Common myeloid progenitor, CD34-positive (primary cell): ENCODE measurements at places on chromosomes 12 and 14.
A peak's percentile ranks its signal among the peaks of the same experiment; 100 is the strongest.

GRCh38 chr14:21496453-21496852 is 14.7 kb downstream of the METTL3 start:
- DNase-seq = no peak

- DNase-seq = peak; percentile 82
Measured at GRCh38 chr12:5745251-5745888, 199.7 kb downstream of the ANO2 start.

GRCh38 chr12:109792992-109793391 is 40.2 kb downstream of the TRPV4 start:
- no peak for DNase-seq

DNA sequence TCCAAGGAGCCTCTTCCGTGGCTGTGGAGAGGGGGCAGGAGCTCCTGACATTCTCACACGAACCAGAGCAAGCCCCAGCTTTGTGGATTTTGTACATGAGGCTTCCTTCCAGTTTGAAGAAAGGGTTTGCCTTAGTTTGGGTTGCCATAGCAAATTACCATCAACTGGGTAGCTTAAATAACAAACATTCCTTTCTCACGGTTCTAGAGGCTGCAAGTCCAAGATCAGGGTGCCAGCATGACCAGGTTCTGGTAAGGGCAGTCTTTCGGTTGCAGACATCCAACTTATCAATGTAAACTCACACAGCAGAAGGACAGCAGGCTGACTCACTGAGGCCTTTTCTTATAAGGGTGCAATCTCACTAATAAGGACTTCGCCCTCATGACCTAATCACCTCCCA is 25.9 kb upstream of the STAB2 start:
- DNase-seq = no peak

DNA sequence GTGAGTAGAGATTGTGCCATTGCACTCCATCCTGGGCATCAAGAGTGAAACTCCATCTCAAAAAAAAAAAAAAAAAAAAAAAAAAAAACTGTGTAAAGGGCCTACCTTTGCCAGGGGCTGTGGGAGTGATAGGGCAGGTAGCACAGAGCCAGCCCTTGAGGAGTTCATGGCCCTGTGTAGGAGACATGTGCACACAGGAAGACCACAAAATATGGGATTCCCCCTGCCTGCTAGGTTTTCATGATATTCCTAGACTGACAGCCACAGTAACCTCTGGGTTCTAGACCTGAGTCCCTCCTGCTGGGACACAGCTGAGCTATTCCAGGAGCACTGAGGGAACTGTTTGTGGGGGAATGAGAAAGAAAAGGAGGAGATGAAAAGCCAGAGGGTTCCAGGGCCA is 8.3 kb upstream of the SPTSSA start:
- DNase-seq = no peak

DNA sequence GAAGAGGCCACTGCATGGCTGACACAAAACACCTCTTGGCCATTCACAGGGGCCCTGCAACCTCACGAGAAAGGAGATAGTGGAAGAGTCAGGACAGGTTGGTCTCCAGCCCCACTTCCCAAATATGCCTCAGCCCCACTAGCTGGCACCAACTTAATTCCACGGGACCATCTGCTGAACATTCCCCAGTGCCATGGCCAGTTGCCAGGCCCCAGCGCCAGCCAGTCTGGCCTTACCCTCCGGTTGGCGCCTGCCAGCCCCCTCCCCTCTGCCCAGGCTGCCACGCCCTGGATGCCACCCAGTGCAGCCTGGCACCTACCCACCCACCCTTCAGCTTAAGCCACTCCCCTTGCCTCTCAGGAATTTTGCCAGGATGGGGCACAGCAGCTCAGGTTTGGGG is 21.2 kb upstream of the HSPB8 start:
- no peak for DNase-seq

DNA sequence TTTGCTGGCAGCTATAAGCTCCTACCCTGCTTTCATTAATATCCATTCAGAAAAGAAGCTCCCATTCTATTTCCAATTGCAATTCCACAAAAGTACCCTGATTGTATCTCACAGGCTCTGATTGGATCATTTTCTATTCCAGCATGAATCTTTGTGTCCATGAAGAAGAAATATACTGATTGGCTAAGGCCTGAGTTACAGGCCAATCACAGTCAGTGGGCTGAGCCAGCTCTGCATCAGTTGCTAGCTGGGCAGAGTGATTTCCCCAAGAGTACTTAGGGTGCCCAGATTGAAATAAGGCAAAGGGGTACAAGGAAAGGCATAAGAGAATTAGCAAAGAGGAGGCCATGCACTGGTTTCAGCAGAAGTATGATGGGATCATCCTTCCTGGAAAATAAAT is 14.4 kb downstream of the ART4 start:
- DNase-seq = peak; percentile 33

DNA sequence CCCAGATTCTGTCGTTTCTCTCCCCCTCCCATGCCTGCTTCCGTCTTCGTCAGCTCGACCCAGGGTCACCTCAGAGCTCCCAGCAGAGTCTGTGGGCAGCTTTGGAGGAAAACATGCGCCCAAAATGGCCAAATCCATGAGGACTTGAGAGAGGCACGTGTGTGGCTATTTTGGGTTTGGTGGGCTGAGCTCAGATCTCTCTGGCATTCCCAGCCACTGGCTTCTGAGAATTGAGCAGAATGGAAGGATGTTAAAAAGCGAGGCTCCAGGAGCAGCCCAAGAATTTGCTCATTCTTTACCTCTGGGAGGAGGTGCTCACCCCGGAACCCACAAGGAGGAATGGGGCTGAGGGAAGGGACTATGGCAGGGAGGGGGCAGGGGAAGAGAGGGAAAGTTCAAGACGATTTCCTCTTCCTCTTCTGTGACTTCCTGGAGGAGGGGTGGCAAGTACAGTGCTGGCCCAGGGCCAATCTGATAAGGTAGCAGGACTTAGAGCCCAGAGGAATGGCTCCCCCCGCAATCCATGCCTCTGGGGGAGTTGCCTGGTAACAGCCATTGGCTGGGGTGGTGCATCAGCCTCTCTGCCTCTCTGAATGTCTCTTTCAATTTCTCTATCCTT is 20.1 kb downstream of the TSPAN9 start:
- DNase-seq = peak; percentile 52

DNA sequence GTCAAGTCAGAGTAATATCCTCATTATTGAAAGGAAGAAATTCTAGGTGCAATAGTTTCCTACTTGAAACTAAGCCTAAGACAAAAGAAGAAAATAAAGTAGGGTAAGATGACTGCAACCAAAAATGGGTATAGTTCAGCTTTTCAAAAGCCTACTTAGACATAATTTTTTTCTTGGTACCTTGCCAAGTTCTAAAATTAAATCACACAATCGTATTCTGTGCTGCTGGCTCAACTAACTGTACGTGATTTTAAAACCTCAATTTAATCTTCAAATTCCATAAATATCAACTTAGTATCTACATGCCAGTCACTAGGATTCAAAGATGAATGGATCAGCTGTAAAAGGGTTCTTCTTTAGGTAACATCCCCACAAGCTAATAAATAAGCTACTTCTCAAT is 56.9 kb downstream of the SCAF11 start:
- DNase-seq = no peak

DNA sequence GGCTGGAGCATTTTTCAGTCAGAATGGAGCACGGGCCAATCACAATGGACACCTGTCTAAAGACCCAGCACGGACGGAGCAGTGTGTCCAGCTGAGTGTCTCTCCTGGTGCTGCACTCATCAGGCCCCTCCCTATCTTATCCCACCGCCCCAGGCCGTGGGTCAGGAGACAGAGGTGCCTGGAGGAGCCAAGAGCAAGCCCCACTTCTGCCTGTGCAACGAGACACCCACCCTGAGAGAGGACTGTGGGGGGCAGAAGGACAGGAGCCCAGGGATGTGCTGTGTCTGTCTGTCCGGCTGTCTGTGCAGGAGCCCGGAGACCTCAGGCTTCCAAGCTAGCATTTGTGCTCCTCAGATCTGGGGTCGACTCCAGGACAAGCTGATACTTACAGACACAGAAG is 69.6 kb upstream of the SFSWAP start:
- DNase-seq = no peak

DNA sequence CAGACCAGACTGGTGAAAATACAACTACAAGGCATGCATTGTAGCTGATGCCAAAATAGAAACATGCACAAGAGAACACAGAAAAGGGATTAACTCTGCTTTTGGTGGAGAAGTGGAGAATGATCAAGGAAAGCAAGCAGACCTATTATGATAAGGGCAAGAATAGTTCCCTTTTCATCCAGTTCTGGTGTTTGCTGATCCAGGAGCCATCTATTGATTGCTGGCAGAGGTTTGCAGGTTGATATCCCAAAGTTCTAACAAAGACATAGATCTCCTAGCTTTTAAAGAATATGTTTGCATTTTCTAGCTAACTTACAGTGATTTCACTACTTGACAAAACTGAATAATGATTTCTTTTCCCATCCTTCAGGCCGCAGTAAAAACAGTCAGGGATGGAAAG is 166.2 kb upstream of the CDKN3 start:
- no peak for DNase-seq

- DNase-seq = no peak
Measured at GRCh38 chr14:51145246-51145645, 50.3 kb upstream of the TRIM9 start.

- DNase-seq = no peak
Measured at GRCh38 chr14:75605916-75606315, 27.5 kb downstream of the FLVCR2 start.

DNA sequence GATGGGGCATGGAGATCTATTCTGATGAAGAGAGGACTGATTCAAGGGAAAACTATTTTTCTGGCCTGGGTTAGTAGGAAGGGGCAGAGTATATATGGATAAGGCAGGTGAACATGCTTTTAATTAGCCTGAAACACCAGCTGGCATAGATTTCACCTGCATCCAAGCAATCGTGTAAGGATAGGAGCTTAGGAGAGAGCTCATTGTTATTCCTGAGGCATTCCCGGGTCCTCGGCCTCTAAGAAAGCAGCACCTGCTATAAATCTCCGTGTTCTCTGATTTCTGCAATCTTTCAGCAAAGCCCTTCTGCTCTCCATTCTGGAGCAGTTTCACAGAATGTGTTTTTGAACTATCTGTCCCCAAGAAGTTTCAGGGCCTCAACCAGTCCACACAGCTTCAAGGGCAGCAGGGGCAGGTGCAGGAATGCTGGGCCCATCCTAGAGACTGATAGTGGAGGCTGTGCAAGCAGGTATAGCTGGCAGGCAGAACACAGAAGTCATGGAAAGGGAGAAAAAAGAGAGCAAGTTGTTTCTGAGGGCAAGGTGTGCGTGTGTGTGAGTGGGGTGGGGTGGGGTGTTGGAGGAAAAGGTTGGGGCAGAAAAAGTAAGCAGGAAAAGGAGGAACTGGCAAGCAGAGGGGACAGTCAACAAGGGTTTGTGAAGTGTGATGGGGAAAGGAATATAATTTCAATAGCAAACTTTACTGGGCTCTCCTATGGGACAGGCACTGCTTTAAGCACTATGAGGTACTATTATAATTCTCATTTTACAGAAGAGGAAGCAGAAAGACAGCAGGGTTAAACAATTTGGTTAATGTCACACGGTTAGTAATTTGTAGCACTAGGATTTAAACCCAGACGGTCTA is 203.7 kb upstream of the SSTR1 start:
- DNase-seq = no peak

- DNase-seq = no peak
Measured at GRCh38 chr12:72658615-72659014, 386.4 kb downstream of the TRHDE start.

DNA sequence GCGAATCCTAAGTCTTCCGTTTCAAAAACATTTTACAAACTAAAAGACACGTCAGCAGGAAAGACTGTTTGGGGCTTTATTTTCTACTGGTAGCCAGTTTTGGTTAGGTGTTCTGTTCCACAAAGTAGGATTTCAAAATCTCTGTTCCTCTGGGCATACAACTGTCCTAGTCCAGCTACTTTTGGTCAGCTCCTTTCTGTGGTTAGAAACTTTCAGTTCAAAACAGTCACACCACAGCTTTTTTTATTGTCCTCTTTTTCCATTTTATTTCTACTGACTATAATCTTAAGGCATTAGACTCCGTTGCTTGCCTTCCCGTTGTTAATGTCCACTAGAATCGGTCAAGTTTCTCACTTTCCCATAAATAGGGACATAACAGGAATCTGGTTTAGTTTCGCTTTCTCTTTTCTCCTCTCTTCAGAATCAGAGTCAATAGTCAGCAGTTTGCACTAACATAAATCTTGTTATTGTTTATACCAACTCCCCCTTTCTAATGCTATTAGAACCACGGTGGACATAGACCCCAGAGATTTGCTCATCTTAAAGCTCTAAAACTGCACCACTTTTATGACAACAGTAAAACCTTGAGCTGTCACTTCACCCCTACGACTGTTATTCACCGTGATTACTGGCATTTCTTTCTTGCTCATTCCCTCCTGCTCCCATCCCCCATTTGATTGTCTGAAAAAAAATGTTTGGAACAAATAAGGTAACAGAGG is 41.5 kb upstream of the NPAS3 start:
- peak; percentile 13 for DNase-seq

GRCh38 chr14:33564774-33565630 is 385.9 kb downstream of the EGLN3 start:
- peak; percentile 76 for DNase-seq

GRCh38 chr12:30108666-30109065 is 324.9 kb upstream of the TMTC1 start:
- DNase-seq = no peak

DNA sequence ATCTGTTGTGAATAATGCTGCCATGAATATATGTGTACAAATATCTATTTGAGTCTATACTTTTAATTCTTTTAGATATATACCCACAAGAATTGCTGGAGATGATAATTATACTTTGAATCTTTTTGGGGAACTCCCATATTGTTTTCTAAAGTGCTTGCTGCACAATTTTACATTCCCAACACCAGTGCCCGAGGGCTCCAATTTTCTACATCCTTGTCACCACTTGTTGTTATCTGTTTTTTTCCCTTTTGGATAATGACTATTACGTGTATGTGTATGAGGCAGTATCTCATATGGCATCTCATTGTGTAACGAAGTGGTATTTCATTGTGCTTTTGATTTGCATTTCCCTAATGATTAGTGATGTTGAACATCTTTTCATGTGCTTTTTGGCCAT is 127.1 kb downstream of the SUDS3 start:
- DNase-seq = no peak

DNA sequence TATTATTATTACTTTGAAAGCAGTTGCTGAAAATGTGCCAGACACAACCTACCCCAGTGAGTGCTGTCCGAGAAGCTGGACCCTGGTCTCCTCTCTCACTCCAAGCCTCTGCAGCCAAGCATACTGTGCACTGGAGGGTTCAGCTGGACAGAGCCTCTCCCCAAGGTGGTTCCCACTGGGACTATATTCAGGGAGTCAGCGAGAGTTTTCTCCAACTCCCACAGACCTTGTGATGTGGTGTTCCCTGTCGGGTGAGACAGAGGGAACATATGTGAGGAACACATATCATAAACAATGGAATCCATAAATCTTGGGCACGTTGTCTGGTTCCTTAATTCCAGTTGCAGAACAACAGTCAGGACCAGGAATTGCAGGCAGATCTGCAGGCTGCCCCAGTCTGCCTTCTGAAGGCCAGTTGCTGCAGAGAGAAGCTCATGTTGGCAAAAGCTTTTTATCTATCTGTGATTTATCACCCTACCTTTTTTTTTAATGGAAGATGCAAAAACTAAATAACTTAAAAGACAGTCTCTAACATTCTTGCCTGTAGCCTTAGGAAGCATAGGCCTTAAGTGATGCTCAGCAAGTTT is 619.8 kb upstream of the TBX3 start:
- DNase-seq = no peak

- DNase-seq = peak; percentile 13
Measured at GRCh38 chr12:4874671-4875070, 35.0 kb upstream of the KCNA1 start.

GRCh38 chr14:68306265-68306933 is 486.5 kb downstream of the ZFP36L1 start:
- no peak for DNase-seq
